ENCODE measurements at places on chromosomes 2 and 18. TPM values are rescaled to one million over a fixed set of nuclear protein-coding genes. Genes with fewer than 3 reads are reported as not detected.

DNA sequence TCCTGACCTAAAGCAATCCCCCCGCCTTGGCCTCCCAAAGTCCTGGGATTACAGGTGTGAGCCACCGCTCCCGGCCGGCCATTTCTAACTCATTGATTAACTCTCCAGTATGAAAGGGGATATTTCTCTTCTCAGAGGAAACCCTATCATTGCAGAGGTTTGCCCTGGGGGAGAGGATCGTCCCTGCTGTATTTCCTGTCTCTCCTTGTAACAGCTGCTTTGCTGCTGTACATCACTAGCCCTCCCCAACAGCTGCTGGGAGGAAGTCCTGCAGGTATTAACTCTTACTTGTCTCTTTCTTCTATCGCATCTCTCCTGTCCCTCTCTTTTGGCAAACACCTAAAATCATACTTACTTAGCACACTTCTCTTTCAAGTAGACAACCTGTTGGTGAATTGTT is 219.0 kb upstream of the DSEL start:
- no peak for DNase-seq

Gene CROCC2
- polyA plus RNA-seq = 3.4 TPM

Gene TGFA
- 0.99 TPM for polyA plus RNA-seq

Gene MOGAT1
- polyA plus RNA-seq = not detected

Gene GKN2
- 1.2 TPM for polyA plus RNA-seq

Gene ALPG
- polyA plus RNA-seq = not detected

GRCh38 chr2:32417659-32418058 is 60.8 kb downstream of the BIRC6 start:
- DNase-seq = no peak

Gene RESP18
- not detected for polyA plus RNA-seq

- no peak for DNase-seq
These were observed 218.0 kb downstream of the LOXHD1 start for GRCh38 chr18:46439037-46439436.

Gene SDC1
- 152 TPM for polyA plus RNA-seq

- no peak for DNase-seq
These were observed 66.5 kb upstream of the CCDC178 start for GRCh38 chr18:33507019-33507418.

Gene UGT1A4
- polyA plus RNA-seq = not detected

Gene PAX8
- 12.4 TPM for polyA plus RNA-seq

Gene SGPP2
- 6.3 TPM for polyA plus RNA-seq

Gene GRP
- 58.1 TPM for polyA plus RNA-seq

- no peak for DNase-seq
These were observed 92.6 kb upstream of the CREB1 start for GRCh38 chr2:207437136-207437523.

Gene CNGA3
- polyA plus RNA-seq = not detected

DNA sequence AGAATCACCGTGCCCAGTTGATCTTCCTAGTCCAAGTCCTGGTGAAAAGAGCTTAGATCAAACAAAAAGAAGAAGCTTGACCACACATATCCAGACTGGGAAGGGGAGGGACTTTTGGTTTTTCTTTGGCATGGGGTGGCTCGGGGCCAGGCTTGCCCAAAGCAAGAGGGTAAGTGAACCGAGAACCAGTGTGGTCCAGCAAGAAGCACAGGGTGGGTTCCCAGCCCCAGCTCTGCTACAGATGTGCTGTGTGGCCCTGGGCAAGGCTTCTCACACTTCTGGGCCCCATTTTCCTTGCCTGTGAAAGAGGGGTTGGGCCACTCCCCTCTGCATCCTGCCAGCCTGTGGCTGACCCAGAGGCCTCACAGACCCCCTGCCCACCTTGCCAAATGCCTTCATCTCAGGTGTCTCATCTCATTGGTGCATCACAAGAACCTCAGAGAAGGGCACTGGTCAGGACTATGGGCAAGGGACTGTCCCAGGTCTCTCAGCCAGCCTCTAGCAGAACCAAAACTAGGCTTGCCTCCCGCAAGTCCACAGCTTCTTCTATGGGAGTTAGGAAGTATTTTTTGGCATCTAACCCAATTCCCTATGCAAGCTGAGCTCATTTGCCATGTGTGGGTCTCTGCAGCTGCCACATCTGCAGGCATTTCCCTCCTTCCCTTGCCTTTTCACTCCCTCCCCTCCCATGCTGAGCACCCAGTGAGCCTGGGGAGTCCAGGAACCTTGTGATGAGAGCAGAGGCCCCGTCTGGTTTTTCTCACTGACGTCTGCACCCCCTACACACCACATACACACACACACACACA is 6.9 kb downstream of the ATP6V1B1 start:
- DNase-seq = no peak

Gene ADD2
- 6.0 TPM for polyA plus RNA-seq

GRCh38 chr2:148913061-148913460 is 38.0 kb downstream of the KIF5C start:
- DNase-seq = no peak

- DNase-seq = no peak
These were observed 68.6 kb downstream of the PLEKHM3 start for GRCh38 chr2:207956771-207957170.

- DNase-seq = no peak
These were observed 77.8 kb upstream of the STON1 start for GRCh38 chr2:48452108-48452507.

- DNase-seq = no peak
These were observed 167.6 kb downstream of the LNPK start for GRCh38 chr2:175834477-175834876.

Gene LYG2
- polyA plus RNA-seq = 0.74 TPM

Gene IL1RN
- 1.3 TPM for polyA plus RNA-seq

- no peak for DNase-seq
These were observed 34.0 kb downstream of the SH3RF3 start for GRCh38 chr2:109162999-109163398.

DNA sequence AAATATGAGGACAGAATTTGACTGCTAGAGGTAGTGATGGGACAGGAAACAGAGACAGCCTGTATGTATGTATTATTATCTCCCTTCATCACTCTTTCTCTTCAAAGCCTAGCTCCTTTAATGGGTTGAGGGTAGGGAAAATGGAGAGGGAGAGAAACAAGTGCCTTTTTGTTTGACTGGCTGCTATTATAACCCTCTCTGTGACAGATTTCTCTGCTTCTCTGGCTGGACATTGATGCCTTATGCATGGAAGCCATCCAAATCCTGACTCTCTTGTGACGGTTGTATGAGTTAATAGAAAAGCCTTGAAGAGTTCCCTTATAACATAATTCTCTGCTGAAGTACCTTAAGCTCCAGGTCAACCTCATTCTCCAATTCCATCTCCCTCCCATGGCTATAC is 118.5 kb upstream of the COL5A2 start:
- DNase-seq = no peak

Gene CRYGC
- polyA plus RNA-seq = not detected

GRCh38 chr2:147177071-147177857 is 667.6 kb upstream of the ACVR2A start:
- DNase-seq = no peak

GRCh38 chr18:47062471-47062870 is 27.1 kb upstream of the ELOA2 start:
- DNase-seq = no peak

All from left lung (tissue), 14 donors.